ENCODE measurements at places on chromosomes 3 and 15.

- DNase-seq = no peak
These were observed 63.5 kb downstream of the CHRD start for GRCh38 chr3:184443364-184443763.

DNA sequence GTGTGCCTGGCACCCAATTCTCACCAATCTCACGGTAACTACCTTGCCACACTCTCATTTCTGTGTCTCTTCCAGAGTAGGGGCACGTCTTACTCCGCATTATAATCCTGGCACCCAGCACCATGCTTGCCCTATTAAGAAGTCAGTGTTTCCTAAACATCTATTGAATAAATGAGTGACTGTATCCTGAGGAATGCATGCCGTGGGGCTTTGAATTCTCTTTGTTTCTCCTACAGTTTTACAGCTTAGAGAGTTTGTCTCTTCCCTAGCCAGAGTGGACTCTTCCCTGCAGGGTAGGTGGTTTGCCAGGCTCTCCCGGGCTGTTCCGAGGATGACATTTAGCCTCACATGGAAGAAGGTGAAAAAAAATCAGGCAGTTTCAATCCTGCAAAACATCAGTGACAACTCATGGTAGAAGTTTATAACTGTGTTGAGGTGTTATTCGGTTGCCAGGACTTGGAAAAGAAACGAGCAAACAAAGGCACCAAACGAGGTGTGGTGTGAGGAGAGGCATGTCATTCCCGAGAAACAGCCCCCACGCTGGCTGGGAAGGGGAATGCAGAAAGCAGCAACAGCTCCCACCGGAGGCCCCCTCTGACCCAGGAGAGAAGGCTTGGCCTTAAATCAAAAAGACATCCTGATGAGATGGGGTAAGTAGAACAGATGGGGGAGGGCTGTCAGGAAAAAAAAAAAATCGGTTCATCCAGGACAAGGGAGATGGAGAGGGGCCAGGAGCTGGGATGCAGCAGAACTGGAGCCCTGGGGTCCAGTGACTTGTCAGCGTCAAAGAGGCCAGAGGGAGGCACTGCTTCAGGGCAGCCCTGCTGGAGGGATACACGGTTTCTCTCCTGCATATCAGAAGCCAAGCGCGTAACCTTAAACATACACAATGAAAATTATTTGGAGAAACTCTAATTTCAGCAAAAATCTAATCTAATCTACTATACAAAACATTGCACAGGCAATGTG is 168.4 kb upstream of the ARRDC4 start:
- no peak for DNase-seq

GRCh38 chr15:45829336-45830153 is 194.7 kb downstream of the SQOR start:
- DNase-seq = no peak

GRCh38 chr3:36866368-36866767 is 78.5 kb downstream of the TRANK1 start:
- DNase-seq = no peak

GRCh38 chr3:138492980-138493675 is 58.7 kb downstream of the ESYT3 start:
- no peak for DNase-seq

DNA sequence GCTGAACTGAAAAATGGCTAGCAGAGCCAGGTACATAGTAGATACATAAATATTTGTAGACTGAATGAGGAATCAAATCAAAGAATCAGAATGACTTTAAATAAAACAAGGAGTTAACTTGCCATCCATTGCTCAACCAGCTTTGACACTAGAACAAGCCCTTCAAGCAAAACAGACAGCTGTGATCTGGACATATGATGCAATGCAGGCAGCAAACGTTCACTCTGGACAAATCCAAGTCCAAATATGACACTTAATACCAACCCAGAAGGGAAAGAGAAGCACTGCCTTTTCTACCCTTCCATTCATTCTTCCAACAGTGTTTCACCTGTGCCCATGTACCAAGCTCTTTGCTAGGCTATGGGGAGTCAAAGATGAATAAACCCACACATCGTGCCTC is 4.5 kb downstream of the THRB start:
- no peak for DNase-seq

DNA sequence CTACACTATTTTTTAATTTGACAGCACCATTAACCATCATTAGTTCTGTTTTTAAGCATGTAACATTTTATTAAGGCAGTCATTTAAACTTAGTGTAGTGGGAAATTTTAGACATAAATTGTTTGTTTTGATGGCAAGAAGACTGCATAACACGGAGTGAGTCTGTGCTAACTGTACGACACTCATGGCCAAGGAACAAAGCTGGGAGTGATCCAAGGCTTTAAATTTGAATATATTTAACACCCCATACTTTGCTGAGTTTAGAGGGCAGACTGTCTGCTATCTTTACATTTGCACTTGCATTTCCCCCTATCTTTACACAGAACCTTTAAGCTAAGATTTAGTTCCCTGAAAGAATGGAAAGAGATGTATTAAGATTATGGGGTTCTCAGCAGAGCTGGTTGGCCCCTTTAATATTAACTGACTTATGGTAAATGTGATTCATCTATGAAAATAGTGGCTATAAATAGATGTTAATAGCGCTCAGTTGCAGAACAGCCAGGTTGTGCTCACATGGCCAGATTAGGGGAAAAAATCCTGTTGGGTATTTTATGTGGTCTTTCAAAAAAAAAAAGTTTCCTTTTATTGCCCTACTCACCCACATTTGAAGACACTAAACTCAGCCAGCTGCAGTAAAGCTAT is 120.7 kb downstream of the CMSS1 start:
- DNase-seq = no peak

DNA sequence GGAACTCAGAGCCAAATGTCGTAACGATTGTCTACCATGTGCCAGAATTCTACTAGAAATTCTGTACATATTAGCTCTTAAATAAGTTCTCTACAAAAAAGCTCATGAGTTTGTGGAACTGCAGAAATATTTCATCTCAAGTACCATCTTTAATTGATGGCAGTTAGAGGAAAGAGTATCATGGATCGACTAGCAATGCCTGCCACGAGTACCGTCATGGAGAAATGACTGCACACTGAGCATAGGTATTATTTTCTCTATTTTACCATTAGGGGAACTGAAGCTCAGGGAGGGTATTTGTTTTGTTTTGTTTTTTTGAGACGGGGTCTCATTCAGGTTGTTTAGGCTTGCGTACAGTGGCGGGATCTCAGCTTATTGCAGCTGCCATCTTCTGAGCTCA is 2.8 kb downstream of the RPUSD3 start:
- no peak for DNase-seq

DNA sequence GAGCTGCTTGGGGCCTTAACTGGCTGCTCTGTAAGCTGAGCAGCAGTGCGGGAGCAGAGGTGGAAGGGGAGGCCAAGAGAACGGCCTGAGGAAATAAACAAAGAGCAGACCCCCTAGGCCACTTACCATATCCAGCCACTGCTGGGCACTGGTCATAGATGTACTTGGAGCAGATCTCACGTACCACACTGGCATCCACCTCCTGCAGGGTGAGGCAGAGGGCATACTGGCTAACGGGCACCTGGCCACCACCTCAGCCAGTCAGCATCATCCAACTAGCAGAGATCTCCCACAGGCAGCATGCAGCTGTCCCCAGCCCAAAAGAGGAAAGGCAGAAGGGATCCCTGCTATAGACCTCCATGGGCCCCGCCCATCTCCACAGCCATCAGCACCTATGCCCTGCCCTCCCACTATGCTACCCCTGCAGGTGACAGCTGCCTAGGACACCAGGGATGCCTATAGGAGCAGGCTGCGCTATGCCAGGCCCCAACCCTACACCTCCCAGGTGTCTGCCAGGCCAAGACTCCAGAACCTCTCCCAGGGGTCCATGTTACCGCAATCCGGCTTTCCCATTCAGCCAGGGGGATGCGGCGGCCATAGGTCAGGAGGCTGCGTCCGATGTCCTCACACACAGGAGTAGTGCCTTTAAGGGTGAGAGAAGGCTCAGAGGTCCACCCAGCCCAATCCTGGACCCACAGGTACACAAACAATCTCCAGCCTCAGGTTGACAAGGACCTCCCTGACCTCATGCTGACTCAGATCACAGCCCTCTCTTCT is 4.6 kb upstream of the COL7A1 start:
- no peak for DNase-seq

DNA sequence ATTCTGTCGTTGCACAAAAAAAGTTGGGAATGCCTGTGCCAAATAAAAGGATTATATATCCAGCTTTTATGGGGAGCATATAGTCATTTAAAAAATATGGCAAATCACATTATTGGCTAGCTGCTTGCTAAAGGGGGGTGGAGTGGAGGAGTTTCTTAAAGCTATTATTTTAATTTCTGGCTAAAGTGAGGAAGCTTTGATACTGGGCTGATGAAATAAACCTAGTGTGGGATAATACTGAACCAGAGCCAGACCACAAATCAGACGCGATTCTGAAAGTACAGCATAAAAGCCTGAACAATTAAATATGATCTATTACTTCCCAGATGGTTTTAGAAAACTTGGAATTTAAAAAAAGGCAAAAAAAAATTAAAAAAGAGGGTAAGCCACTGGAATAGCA is 14.4 kb downstream of the POLR2M start:
- DNase-seq = no peak

DNA sequence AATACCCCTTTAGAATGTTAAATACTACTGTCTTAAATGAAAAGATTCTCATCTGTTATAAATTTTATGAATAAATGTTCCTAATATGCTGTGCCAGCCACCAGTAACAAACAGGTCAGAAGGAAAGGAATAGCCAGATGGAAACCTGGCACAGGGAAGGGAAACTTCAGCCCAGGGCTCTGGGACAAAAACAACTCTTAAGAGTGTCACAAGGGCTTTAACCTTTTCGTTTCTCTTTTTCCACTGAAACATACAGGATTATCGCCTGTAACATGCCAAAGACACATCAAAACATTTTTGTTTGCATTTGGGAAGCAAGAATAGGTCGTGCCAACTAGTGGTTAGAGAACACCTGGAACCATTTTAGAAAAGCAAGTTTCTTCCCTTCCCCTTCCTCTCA is 109.0 kb upstream of the NEDD4 start:
- DNase-seq = no peak

DNA sequence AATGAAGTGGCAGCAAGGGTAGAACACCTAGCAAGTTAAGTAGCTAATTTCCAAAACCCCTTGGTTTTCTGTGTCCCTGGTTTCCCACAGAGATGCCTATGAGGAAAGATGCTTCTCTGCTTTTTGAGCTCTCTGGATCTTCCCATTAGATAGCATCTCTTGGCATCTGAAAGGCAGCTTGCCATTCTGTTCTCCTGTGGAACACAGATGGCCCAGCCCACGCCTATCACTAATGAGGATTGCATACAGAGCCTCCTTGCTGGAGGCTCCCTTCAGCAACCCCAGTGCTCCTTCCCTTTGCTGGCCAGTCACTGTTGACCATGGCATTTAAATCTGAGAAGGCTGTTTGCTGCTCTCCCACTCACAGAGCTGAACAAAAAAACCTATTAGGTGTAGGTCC is 34.4 kb upstream of the ETV5 start:
- DNase-seq = no peak

DNA sequence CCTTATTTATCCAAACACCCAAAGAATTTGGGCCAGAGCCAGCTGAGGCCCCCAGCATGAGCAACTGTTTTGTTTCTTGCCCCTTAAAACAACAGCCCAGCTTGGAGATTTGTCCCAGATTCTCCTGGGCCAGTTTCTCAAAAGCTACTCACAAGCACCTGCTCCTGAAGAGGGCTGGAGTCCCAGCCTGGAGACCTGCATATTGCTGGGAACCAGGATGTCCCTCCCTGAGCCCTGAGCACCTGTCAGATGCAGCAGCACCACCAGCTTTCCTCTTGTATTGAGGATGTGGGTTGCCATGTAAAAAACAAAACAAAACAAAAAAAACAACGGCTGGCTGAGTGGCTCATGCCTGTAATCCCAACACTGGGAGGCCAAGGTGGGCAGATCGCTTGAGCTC is 7.0 kb upstream of the RFT1 start:
- DNase-seq = no peak

GRCh38 chr3:43691120-43691995 is 620 bp downstream of the ABHD5 start:
- DNase-seq = peak; percentile 32

GRCh38 chr3:101643861-101644613 is 32.9 kb downstream of the ZBTB11 start:
- DNase-seq = no peak

DNA sequence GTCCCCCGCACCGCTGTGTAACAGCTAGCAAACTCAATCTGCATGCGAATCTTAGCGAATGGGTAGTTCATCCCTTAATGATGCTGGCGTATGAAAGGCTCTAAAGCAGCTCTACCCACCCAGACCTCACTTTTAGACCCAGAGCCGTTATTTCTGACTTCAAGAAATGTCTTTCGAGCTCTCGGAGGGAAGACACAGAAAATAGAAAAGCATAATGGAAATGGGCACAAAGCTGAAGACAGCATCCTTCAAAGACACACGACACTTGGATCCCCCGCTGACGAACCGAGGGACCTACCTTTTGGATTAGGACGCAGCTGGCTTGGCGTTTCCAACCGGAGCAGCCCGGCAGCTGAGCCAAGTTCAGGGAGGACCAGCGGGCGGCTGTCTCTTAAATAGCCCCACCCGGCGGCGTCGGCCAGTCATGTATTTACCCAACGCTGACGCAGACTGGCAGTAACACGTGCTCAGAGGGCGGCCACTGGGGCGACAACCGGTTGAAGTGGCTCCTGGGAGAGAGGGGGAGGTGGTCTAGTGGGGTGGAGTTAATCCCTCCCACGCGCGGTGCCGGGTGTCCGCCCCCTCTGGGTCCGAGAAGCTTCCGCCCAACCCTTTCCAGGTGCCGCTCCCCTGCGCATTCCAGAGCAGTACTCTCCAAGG is 1.5 kb downstream of the CCK start:
- DNase-seq = no peak

DNA sequence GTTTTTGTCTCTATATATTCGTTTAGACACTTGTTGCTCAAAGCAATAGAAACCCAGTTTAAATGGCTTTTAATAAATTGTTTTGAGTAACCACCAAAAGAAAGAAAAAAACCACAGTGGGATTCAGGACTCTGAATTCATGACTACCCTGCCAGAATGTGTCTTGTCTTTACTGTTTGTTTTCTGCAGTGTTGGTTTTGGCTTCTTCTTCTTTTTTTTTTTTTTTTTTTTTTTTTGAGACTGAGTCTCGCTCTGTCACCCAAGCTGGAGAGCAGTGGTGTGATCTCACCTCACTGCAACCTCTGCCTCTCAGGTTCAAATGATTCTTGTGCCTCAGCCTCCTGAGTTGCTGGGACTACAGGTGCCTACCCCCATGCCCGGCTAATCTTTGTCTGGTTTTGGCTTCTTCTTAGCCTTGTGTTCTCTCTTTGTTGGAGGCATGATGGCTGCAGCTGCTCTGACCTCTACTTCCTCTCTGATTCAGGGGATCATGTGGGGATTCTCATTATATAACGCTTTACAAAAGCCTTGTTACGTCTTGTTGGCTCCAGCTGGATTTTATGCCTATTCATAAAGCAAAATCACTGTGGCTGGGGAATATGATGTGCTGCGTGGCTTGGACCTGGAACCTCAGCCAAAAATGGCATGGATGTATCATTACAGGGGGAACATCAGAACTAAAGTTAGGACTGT is 54.0 kb downstream of the PLS1 start:
- no peak for DNase-seq

GRCh38 chr15:74960995-74961588 is 4.5 kb upstream of the RPP25 start:
- DNase-seq = no peak

GRCh38 chr15:71094137-71094536 is 21.1 kb upstream of the THSD4 start:
- DNase-seq = no peak
